Astrocyte (in vitro differentiated cells and primary cell): ENCODE measurements at places on chromosomes 1 and 21. TPM values are rescaled to one million over a fixed set of nuclear protein-coding genes. Genes with fewer than 3 reads are reported as not detected.

DNA sequence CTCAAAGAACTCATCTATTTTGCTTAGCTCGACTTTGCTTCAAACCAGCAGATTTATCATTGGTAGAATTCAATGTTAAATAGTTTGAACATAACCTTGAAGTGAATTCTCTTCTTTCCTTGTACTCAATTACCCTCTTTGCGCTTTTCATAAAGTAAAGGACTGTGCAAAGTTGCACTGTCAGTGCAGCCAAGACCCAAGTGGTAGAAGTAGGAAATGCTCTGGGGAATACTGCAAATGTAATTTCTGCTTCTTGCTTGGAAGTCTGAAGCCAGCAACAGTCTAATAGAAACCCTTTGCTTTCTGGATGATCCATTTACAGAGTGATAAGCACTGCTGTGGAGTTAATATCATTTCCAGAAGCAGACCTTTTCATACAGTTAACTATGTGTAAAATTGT is 936.7 kb upstream of the TMPRSS15 start:
- no peak for DNase-seq

- no peak for DNase-seq
These were observed 84.3 kb upstream of the HP1BP3 start for GRCh38 chr1:20871419-20871818.

- no peak for DNase-seq
These were observed 66.6 kb downstream of the S100B start for GRCh38 chr21:46538262-46538661.

DNA sequence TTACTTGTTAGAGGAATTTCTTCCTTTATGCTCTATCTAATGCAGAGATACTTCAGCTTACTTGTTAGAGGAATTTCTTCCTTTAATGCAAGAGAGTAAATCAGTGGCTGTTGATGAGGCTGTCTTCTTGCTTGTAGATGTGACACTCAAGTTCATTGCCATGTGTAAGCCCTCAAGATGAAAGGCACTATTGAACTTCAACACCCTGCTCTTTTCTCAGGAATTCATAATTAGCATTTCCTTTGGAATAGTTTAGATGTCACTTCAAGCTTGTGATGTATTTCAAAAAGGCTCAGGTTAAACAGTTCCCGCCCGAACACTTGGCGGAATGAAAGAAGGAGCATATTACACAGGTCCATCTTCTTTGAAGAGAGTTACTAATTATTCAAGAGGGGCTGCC is 251.9 kb downstream of the RGS7 start:
- DNase-seq, result no peak

GRCh38 chr1:177937174-177937770 is 32.6 kb downstream of the SEC16B start:
- no peak for DNase-seq

GRCh38 chr1:166140251-166140650 is 26.6 kb downstream of the FAM78B start:
- no peak for DNase-seq

DNA sequence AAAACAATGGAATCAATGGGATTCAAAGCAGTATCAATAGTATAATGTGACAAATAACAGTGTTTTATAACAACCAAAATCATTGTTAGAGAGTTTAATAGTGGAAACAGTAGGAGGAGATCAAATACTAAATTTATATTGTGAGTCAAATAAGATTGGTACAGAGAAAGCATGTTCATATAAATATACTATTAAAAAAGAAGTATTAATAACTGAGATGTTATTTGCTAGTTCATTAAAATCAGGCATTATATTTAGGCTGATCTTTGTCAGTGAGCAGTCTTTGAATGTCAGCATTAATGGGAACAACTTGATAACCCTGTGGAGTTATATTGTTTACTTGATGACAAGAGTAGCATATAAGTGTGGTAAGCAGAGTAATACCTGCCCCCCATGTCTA is 30.6 kb downstream of the PRKAA2 start:
- DNase-seq, result no peak

DNA sequence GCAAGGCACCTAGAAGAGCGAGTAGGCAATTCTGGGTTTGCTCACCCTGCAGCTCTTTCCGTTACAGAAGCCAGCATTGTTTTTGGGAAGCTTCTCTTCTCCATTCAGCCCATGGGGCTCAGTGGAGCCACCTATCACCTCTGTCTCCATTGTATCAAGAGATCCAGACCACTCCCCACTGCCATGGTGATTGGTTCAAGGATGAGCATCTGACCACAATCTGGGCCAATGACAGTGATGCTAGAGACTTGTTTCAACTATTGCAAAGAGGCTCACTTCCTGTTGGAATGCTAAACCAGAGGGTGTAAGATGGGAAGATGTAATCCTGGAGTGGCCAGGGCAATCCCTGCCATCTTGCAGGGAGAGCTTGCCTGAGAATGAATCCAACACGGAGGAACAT is 6.6 kb downstream of the SPATA21 start:
- no peak for DNase-seq

- DNase-seq, result no peak
These were observed 44.9 kb downstream of the GLIS1 start for GRCh38 chr1:53693773-53694717.

DNA sequence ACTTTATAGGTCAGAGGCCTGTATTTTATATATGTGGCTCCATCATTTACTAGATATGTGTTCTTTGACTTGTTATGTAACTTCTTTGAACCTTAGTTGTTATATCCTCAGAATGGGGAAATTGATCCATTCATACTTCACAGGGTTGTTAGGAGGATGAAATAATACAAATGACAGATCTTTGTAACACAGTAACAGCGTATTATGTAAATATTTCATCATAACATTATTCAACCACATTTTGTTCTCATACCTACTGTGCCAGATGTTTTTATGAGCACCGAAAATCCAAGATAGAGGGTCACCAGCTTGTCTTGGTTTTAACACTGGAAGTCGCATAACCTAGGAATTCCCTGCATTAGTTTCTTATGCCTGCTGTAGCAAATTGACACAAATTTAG is 3.3 kb downstream of the SUCO start:
- DNase-seq, result no peak

- DNase-seq, result no peak
These were observed 24.0 kb downstream of the PUM1 start for GRCh38 chr1:31041529-31041928.

DNA sequence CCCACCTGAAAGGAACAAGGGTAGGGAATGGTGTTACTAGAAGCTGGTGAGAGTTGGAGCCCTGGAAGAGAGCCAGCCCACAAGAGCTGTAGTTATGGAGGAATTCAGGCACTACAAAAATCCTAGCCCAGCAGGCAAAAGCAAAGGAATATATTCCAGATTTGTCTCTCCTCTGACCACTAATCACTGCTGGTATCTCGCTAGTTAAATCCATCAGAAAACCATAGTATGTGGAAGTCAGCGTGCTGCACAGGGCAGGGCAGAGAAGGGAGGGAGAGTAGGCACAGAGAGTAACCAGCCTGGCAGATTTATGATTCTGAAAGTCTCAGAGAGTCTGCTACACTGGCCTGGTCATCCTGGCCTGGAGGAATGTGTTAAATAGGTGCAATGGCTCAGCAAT is 88.6 kb downstream of the SELENOF start:
- peak; percentile 59 for DNase-seq

GRCh38 chr1:28517649-28517999 is 11.8 kb downstream of the RCC1 start:
- DNase-seq, result no peak

GRCh38 chr1:117821774-117822482 is 107.5 kb downstream of the GDAP2 start:
- peak; percentile 98 for DNase-seq

GRCh38 chr1:182080955-182081582 is 19.6 kb upstream of the ZNF648 start:
- peak; percentile 10 for DNase-seq

- no peak for DNase-seq
These were observed 47.6 kb downstream of the IRF2BP2 start for GRCh38 chr1:234562334-234562733.

GRCh38 chr1:225848030-225848955 is 33.9 kb downstream of the TMEM63A start:
- DNase-seq, result no peak

DNA sequence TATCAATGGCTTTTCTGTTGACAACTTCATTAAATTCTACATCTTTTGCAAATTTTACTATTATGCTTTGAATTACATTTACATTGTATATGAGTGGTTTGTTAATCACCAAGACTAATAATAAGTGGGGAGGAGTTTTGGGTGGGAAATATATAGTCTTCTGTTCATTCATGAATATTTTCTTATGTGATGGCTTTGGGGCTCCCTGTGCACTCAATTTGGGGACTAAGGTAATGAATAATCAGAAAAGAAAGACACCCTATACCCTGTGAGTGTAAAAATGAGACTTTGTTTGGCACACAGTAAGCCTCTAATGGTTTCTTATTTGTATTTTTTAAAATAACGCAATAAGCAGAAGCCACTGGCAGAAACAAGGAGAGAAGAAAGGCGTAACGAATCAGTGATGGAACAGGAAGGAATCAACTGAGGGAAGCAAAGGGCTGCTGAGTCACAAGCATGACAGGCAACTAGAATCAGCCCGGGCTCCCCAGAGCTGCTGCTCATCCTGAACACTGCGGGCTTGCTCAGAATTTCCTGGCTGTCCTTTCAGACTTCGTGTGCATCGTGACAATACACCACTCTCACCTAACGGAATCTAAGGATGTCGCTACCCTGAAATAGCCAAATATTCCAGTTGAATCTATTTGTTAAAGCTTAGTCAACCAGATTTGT is 20.8 kb upstream of the RGS2 start:
- DNase-seq, result peak; percentile 77

DNA sequence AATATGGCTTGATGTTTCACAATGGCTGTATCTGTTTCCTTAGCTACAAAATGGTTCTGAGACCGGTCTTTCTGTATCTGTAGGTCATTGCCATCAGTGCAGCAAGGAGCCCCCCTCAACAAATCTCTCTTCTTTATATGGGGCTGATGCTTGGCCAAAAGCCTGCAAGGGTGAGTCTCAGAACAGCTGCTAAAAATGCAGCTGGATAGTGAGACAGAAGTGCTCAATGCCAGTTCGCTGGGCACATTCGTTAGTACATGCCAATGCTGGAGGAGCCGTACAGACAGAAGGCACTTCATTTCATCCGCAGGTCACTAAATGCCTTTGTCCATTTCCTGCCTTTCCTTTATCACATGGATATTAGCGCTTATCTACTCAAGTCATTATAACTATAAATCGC is 67.3 kb downstream of the RUNX1 start:
- no peak for DNase-seq

DNA sequence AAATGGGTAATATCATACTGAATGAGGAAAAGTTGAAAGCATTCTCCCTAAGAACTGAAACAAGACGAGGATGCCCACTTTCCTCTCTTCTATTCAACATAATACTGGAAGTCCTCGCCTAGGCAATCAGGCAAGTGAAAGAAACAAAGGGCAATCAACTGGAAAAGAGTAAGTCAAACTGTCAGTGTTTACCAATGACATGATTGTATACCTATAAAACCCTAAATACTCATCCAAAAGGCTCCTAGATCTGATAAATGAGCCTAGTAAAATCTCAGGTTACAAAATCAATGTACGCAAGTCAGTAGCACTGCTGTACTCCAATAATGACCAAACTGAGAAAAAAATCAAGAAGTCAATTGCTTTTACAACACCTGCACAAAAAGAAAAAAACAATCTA is 575.8 kb upstream of the PRMT6 start:
- no peak for DNase-seq

DNA sequence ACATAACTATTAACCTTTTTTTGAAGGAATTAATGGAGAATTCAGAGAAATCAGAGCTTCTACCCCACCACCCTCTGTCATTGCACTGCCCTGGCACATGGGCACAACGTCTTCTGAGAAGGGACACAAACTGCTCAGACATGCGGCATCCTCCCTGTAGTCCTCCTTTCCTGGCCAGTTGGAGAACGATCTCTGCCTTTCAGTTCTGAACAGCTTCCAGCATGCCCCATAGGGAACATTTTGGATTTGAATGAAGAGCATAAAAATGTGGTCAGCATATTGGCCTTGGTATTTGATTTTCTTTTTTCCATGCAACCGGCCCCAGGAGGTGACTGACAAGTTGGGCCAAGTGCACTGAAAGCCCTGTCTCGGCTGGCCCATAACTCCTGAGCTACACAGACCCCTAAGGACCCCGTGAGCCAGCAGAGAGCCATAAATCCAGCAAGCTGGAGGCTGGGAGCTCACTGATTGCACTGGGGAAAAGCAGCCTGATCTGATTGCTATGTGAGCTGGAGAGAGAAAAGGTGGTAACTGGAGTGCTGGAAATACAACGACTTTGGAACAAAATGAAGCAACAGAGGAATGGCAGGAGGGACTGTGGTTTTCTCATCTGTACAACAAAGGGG is 10.9 kb upstream of the BLACAT1 start:
- DNase-seq, result no peak

GRCh38 chr21:17139696-17140095 is 373.1 kb upstream of the CXADR start:
- no peak for DNase-seq

DNA sequence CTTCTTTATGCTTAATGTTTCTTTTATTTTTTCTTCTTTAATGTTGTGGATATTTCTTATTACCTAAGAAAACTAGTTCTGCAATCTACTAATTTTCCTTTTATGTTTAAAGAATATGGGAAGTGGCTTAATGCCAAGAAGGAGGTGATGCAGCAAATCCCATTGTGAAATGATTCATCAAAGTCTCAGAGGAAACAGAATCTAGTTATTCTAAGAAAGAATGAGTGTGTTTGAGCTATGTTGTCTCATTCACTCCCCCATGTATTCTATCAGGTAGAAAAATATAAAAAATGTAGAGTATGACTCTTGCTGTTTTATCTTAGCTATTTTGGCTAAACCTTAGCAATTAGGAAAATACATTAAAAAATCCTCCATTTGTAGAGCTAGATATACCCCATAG is 659.9 kb upstream of the RGS18 start:
- peak; percentile 27 for DNase-seq

DNA sequence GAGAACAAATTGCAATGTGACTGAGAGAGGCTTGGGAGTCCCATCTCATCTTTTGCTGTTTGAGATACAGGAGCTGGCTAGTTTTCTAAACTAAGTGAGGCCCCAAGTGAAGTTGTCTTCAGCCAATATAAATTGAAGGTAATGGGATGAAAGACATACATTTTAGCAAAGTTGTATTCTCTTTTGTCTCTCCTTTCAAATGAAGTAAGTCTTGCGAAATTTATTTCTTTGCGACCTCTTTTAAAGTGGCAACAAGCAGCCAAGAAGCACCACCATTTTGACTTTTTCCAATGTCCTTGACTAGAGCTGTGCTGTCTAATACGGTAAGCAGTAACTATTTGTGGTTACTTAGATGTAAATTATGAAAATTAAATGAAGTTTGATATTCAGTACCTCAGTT is 385.7 kb downstream of the USP25 start:
- no peak for DNase-seq

- DNase-seq, result no peak
These were observed 32.0 kb downstream of the C1orf21 start for GRCh38 chr1:184418652-184419349.

Gene CYYR1
- total RNA-seq, result 3.3 and 4.7 TPM in 2 replicates

Gene TENT5C
- total RNA-seq, result 0.70 and 0.77 TPM in 2 replicates

Gene KLF17
- total RNA-seq, result 0.09 TPM in 1 of 2 replicates, not detected in the other

Gene CHIA
- not detected in 2 replicates for total RNA-seq

Gene CD164L2
- total RNA-seq, result not detected in 2 replicates

Gene TNFRSF4
- total RNA-seq, result 0.34 and 0.41 TPM in 2 replicates

Gene KRTAP13-2
- total RNA-seq, result not detected in 2 replicates

Gene CLDN17
- not detected in 2 replicates for total RNA-seq

Gene IFI16
- 109 and 125 TPM in 2 replicates for total RNA-seq

Gene FAM72D
- total RNA-seq, result 0.70 and 1.00 TPM in 2 replicates

Gene CCDC30
- 2.2 and 2.5 TPM in 2 replicates for total RNA-seq

Gene ADGRL4
- total RNA-seq, result 18.7 and 19.6 TPM in 2 replicates

Gene E2F2
- total RNA-seq, result 0.11 TPM in 1 of 2 replicates, not detected in the other
